Activated T-helper 1 cell treated with anti-CD3 and anti-CD28 coated beads, Interleukin-12 subunit alpha, Interleukin-12 subunit beta, Interleukin-2, Interleukin-4 antibody, amounts not matched to agents 30 ng/mL and 10 ng/mL and 1 ng/mL, durations not matched to agents 14 hours and 24 hours and 36 hours (primary cell): ENCODE measurements at places on chromosomes 3 and 15. TPM values are rescaled to one million over a fixed set of nuclear protein-coding genes. Genes with fewer than 3 reads are reported as not detected.

DNA sequence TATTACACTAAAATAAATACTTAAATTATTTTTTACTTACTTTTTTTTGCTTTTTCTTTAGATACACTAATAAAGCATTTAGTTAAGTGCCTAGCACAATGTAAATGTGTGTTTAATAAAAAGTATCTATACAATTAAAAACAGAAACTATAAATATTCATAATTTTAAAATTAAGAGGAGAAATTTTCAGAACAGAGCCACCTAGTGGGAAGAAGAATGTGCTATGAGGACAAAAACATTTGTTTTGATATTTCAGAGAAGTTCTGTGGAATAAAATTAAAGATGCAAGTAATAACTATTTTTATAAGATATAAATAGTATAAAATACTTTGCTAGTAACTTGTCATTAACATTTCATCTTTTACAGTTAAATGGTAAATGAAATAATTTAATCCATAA, 33.6 kb upstream of the PLSCR5 start:
- no peak overlapping the region for H3K4me3 ChIP-seq
- H3K4me1 ChIP-seq: no peaks in the 10 kb centered on the region
- H3K27me3 ChIP-seq: no peaks in the 10 kb centered on the region
- no peak overlapping the region for H3K27ac ChIP-seq
- no peak for DNase-seq

DNA sequence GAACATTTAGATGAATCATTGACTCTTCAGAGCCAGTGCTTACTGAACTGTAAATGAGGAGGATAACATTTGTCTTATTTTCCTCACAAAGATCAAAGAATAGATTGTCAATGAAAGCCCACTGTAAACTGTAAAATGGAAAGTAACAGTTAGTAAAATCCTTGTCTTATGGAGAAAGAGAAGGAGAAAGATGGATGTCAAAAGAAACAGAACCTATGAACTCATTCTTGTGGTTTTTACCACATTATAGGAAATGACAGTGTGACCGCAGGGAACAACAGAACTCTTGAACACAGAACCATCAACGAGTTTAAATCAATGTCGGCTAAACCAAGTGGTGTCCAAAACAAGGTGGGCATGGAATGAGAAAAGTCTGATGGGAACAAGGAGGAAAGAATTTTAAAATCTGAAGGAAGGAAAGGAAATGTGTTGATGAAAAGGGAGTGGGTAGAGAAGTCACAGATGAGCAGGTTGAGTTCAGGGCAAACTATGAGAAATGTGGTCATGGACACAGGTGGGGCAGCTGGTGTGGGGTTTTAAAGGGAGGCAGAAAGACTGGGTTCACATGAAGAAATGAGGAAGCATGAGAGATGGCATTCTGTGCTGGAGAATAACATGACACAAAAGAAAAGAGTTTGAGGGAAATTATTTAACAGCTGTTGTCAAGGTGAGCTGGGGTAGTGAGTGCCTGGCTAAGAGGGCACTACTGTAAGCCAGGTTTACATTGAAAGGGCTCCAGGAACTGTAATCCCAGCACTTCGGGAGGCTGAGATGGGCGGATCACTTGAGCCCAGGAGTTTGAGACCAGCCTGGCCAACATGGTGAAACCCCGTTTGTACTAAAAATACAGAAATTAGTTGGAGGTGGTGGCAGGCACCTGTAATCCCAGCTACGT, 42.4 kb upstream of the ETV5 start:
- peaks cover 33% of the 10 kb centered on the region for H3K27me3 ChIP-seq
- peak overlapping the region; percentile 13 for H3K4me3 ChIP-seq
- H3K27ac ChIP-seq: peak overlapping the region; percentile 54
- DNase-seq: no peak
- H3K36me3 ChIP-seq: peaks cover 2% of the 10 kb centered on the region

GRCh38 chr3:8210882-8211341, 290.7 kb upstream of the LMCD1 start:
- H3K27me3 ChIP-seq: no peaks in the 10 kb centered on the region
- no peak for DNase-seq
- H3K27ac ChIP-seq: no peak overlapping the region
- H3K4me3 ChIP-seq: no peak overlapping the region
- H3K36me3 ChIP-seq: no peaks in the 10 kb centered on the region
- H3K4me1 ChIP-seq: no peaks in the 10 kb centered on the region

The MESP2 gene
- 0.10 TPM in 1 of 2 replicates, not detected in the other for total RNA-seq

The RTP3 gene
- total RNA-seq: not detected in 2 replicates

The PARP9 gene
- 45.0 and 47.3 TPM in 2 replicates for total RNA-seq

DNA sequence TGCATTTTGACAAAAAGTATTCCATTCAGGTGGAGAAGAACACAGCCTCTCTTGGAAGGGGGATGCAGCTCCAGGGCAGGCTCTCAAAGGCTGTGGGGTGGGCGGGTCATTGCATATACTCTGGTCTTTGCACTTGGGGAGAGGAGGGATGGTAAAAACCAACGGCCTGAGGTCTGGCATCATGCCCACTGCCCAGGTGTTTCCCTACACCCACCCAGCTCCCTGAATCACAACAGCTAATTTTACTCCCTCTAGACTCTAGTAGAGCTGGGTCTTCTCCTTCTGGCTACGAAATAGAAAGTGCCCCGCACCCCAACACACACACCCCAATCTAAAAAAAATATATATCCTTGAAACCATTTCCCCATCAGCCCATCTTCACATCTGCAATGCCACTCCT, 1.0 kb downstream of the MYLK start:
- DNase-seq: no peak
- peak overlapping the region; percentile 67 for H3K4me3 ChIP-seq
- H3K36me3 ChIP-seq: no peaks in the 10 kb centered on the region
- peaks cover 13% of the 10 kb centered on the region for H3K4me1 ChIP-seq

The MAGI1 gene
- total RNA-seq: 0.69 and 0.75 TPM in 2 replicates
